Breast epithelium (tissue), 4 donors: ENCODE measurements at places on chromosomes 5 and 9.
A peak's percentile ranks its signal among the peaks of the same experiment; 100 is the strongest.

DNA sequence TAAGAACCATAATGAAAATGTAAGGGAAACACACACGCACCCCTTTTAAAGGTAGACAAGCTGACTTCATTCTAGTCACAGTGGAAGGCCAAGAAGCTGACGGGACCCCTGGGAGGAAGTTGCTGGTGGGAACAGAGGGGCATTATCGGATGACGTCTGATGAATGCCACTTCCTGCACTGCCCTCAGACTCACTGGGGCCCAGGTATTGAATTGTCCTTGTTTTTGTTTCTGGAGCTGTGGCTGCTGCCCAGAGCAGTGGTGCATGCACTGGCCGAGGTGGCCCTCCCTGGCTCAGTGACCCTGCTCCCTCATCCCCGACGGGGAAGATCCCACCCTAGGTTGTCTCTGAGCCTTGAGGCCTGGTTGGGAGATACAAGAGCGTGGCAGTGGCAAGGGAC, 15.3 kb upstream of the RPL26L1 start:
- H3K4me3 ChIP-seq, result no peak overlapping the region
- H3K4me1 ChIP-seq, result no peaks in the 10 kb centered on the region
- H3K27ac ChIP-seq, result no peak overlapping the region
- no peaks in the 10 kb centered on the region for H3K36me3 ChIP-seq
- DNase-seq, result no peak
- no peaks in the 10 kb centered on the region for H3K27me3 ChIP-seq

GRCh38 chr9:92894711-92895362, 17.0 kb upstream of the ZNF484 start:
- no peak overlapping the region for H3K4me3 ChIP-seq
- no peak overlapping the region for H3K27ac ChIP-seq
- no peaks in the 10 kb centered on the region for H3K36me3 ChIP-seq
- no peak for DNase-seq
- H3K27me3 ChIP-seq, result no peaks in the 10 kb centered on the region
- no peaks in the 10 kb centered on the region for H3K4me1 ChIP-seq

DNA sequence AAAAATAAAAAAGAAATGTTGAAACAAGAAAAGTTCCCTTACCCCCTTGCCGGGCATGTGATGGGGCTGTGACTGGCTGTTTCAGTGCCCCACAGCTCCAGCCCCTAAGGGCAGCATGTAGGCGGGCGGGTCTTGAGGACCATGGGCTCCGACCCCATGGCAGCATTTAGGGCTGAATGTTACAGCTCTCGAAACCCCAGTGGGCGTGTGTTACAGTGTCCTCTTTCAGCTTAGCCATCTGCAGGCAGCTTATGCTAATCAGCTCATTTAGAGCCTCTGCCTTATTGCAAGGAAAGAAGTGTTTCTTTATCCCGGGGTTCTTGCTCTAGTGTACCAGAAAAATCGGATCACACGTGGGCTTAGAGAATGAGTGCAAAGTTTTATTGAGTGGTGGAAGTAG, 497.4 kb upstream of the CYLC2 start:
- no peak overlapping the region for H3K27ac ChIP-seq
- H3K27me3 ChIP-seq, result no peaks in the 10 kb centered on the region
- H3K4me3 ChIP-seq, result no peak overlapping the region
- no peak for DNase-seq
- no peaks in the 10 kb centered on the region for H3K36me3 ChIP-seq
- H3K4me1 ChIP-seq, result no peaks in the 10 kb centered on the region

- no peak for DNase-seq
- H3K4me1 ChIP-seq, result no peaks in the 10 kb centered on the region
- no peaks in the 10 kb centered on the region for H3K27me3 ChIP-seq
- no peak overlapping the region for H3K4me3 ChIP-seq
- H3K27ac ChIP-seq, result no peak overlapping the region
- H3K36me3 ChIP-seq, result no peaks in the 10 kb centered on the region
Measured at GRCh38 chr5:33688066-33688465, 203.7 kb downstream of the ADAMTS12 start.

DNA sequence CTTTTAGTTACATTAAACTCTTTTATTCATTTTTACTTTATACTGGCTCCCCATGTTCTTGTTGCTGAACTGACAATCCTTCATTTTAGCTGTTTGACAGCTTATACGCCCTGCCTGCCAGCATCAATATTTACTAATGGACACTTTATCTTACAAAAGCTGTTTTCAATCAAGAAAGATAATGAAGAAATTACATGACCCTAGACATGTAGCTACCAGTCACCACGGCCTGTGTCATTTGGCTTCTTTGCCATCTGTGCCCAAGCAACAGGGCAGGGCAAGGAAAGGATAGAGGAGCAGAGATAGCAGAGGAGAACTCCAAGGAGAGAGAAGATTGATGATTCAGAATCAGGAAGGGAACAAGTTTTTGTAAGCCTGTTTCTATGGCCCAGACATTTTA, 647.3 kb downstream of the BRINP1 start:
- H3K27me3 ChIP-seq, result no peaks in the 10 kb centered on the region
- no peaks in the 10 kb centered on the region for H3K36me3 ChIP-seq
- DNase-seq, result no peak
- no peaks in the 10 kb centered on the region for H3K4me1 ChIP-seq
- H3K27ac ChIP-seq, result no peak overlapping the region

DNA sequence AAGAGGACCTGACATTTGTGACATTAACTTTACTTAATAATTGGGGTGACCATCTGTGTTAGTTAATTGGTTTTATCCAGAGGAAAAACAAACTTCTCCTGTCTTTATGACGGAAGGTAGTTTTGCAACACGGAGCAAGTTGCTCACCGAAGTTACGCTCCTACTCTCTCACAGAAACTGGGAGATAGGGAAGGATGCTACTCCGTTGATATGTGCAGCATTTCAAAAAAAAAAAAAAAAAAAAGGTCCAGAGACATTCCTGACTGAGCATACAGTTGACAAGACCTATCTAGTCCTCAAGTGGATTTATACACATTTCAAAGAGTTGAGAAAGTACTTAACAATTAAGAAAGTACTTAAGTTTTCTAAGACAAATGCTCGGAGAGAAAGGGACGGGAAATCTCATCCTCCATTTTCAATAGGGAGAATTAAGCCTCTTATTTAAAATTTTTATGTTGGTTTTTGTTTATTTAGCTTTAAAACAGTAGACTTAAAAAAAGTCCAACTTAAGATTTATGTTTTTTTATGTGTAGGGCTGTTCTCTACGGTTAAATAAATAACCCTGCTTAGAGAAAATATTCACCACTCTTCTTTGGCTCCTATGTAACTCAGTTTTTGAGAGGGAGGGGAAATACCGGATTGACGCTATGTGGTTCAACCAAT, 455 bp upstream of the FER start:
- DNase-seq, result no peak
- H3K4me3 ChIP-seq, result peak overlapping the region; percentile 96
- no peaks in the 10 kb centered on the region for H3K4me1 ChIP-seq
- H3K36me3 ChIP-seq, result no peaks in the 10 kb centered on the region
- peak overlapping the region; percentile 94 for H3K27ac ChIP-seq

- no peak overlapping the region for H3K27ac ChIP-seq
- no peak overlapping the region for H3K4me3 ChIP-seq
- no peaks in the 10 kb centered on the region for H3K27me3 ChIP-seq
Measured at GRCh38 chr9:77909306-77909705, 122.3 kb downstream of the GNAQ start.

GRCh38 chr5:65803699-65804391, 81.8 kb downstream of the NLN start:
- no peaks in the 10 kb centered on the region for H3K27me3 ChIP-seq
- no peak for DNase-seq
- no peaks in the 10 kb centered on the region for H3K36me3 ChIP-seq
- no peak overlapping the region for H3K4me3 ChIP-seq
- no peak overlapping the region for H3K27ac ChIP-seq

DNA sequence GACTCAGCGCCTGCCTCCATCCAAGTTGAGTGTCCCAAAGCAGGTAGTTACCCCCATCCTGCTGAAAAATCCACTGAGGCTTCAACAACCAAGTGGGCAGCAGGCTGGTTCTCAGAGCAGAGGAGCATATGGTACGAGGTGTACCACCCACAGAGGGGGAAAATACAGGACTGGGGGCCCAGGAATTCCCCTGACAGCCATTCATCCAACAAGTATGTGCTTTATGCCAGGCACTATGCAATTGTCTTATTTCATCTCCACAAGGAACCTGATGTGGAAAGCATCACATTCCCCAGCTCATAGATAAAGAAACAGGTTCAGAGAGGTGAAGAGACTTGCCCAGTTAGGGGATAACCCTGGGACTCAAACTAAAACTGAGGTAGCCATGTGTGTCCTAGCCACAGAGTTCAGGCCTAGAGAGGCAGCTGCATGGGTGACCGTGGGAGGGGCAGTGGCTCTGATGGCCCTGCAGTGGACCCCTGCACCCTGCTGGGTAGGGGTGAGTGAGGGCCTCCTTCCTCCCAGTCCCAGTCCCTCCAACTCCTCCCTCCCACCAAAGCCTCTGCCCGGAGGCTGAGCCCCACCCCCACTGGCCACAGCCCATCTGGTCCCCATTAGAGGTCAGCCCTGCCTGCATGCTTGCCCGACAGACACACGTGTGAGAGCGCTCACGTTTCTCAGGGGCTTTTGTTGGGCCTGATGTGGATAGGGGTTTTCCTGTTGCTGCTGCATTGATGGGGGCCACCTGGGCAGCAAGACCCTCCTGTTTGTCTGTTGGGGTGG, 11.5 kb downstream of the PDLIM4 start:
- peak overlapping the region; percentile 90 for H3K27ac ChIP-seq
- H3K36me3 ChIP-seq, result no peaks in the 10 kb centered on the region
- no peak overlapping the region for H3K4me3 ChIP-seq
- H3K27me3 ChIP-seq, result no peaks in the 10 kb centered on the region
- no peak for DNase-seq
- peaks cover 19% of the 10 kb centered on the region for H3K4me1 ChIP-seq

- H3K4me3 ChIP-seq, result no peak overlapping the region
- H3K27ac ChIP-seq, result no peak overlapping the region
- H3K36me3 ChIP-seq, result no peaks in the 10 kb centered on the region
- H3K27me3 ChIP-seq, result no peaks in the 10 kb centered on the region
Measured at GRCh38 chr5:44783634-44784315, 25.0 kb upstream of the MRPS30 start.

DNA sequence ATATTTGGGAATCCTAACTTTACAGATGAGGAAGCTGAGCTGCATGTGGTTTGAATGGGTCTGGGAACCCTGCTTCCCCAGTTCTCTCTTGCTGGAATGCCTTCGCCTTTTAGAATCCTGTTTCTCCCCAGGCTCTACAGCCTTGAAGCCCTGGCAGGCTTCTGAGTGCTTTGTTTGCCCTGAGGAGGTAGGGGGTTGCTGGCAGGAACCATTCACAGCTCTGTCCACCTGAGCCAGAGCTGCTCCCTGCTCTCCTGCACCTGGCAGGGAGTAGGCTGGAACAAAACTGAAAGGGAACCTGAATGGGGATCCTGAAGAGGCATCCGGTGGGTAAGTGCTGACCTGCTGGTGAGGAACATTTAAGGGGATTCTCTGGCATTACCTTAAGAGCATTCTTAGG, 33.0 kb downstream of the KIF4B start:
- no peak for DNase-seq
- no peaks in the 10 kb centered on the region for H3K27me3 ChIP-seq
- no peaks in the 10 kb centered on the region for H3K4me1 ChIP-seq
- no peak overlapping the region for H3K27ac ChIP-seq

GRCh38 chr5:102090770-102091169, 205.3 kb downstream of the SLCO4C1 start:
- no peak overlapping the region for H3K4me3 ChIP-seq
- H3K4me1 ChIP-seq, result no peaks in the 10 kb centered on the region
- no peak overlapping the region for H3K27ac ChIP-seq
- H3K27me3 ChIP-seq, result no peaks in the 10 kb centered on the region

- DNase-seq, result no peak
- no peaks in the 10 kb centered on the region for H3K4me1 ChIP-seq
- no peaks in the 10 kb centered on the region for H3K27me3 ChIP-seq
- no peak overlapping the region for H3K4me3 ChIP-seq
Measured at GRCh38 chr5:7348168-7348854, 47.6 kb upstream of the ADCY2 start.

GRCh38 chr9:83708515-83709158, 879 bp upstream of the UBQLN1 start:
- H3K4me1 ChIP-seq, result no peaks in the 10 kb centered on the region
- H3K36me3 ChIP-seq, result no peaks in the 10 kb centered on the region
- H3K27me3 ChIP-seq, result no peaks in the 10 kb centered on the region
- peak overlapping the region; percentile 99 for H3K27ac ChIP-seq
- peak overlapping the region; percentile 98 for H3K4me3 ChIP-seq

DNA sequence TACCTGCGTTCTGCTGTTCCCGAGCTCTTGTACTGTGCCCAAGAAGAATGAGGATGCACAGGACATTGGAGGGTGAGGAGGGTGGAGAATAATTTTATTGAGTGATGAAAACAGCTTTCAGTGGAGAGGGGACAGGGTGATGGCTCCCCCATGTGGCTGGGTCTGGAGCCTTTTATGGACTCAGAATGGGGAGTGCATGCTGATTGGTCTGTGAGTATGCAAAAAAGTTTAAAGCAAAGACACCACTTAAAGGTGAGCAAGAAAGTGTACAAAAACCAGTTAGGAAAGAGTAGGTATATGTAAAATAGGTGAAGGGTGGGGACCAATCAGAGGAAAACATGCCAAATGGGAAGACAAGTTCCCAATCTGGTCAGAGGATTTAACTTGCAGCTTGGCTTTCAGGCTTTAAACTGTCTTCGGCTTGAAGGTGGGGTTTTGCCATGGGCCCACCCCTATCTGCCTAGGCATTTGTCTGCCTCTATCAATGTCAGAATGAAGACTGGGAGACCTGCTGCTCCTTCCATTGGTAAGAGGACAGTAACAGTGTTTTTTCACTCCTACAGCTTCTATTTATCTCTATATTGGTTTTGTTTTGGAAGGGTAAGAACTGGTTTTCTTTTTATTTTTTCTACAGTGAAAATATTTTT, 118.0 kb upstream of the RAI14 start:
- no peak overlapping the region for H3K4me3 ChIP-seq
- H3K27me3 ChIP-seq, result no peaks in the 10 kb centered on the region
- DNase-seq, result no peak
- H3K27ac ChIP-seq, result no peak overlapping the region

- no peak overlapping the region for H3K4me3 ChIP-seq
- H3K27ac ChIP-seq, result no peak overlapping the region
- no peaks in the 10 kb centered on the region for H3K36me3 ChIP-seq
- no peak for DNase-seq
- H3K4me1 ChIP-seq, result peaks cover 3% of the 10 kb centered on the region
Measured at GRCh38 chr5:132781029-132781428, 4.0 kb upstream of the SEPTIN8 start.

DNA sequence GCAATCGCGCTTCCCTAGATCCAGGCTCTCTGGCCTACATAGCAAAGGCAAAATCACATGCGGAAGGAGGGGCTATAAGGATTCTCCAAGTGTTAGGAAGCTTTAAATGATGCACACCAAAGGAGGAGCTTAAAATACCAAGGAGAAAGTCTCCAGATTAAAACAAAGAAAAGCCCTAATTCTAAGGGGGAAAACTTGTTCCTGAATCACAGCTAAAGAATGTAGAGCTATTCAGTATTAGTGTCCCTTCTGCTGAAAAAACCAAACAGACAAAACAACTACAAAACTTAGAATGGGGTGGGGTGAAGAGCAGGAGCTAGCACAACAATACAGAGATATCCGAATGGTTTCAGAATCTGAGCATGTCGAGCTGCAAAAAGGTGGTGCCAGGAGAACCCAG, 213.7 kb downstream of the DCP2 start:
- no peaks in the 10 kb centered on the region for H3K4me1 ChIP-seq
- H3K27ac ChIP-seq, result no peak overlapping the region
- no peak for DNase-seq
- H3K27me3 ChIP-seq, result no peaks in the 10 kb centered on the region
- no peaks in the 10 kb centered on the region for H3K36me3 ChIP-seq
- no peak overlapping the region for H3K4me3 ChIP-seq
